Epithelial cell of proximal tubule (primary cell): ENCODE measurements at places on chromosomes 5 and 9. TPM values are rescaled to one million over a fixed set of nuclear protein-coding genes. Genes with fewer than 3 reads are reported as not detected.

The SLC6A19 gene
- not detected in 2 replicates for total RNA-seq

GRCh38 chr9:89658401-89658800 is 53.6 kb downstream of the GADD45G start:
- DNase-seq = no peak

- peak; percentile 74 for DNase-seq
Measured at GRCh38 chr5:34959323-34959722, 30.0 kb downstream of the DNAJC21 start.

DNA sequence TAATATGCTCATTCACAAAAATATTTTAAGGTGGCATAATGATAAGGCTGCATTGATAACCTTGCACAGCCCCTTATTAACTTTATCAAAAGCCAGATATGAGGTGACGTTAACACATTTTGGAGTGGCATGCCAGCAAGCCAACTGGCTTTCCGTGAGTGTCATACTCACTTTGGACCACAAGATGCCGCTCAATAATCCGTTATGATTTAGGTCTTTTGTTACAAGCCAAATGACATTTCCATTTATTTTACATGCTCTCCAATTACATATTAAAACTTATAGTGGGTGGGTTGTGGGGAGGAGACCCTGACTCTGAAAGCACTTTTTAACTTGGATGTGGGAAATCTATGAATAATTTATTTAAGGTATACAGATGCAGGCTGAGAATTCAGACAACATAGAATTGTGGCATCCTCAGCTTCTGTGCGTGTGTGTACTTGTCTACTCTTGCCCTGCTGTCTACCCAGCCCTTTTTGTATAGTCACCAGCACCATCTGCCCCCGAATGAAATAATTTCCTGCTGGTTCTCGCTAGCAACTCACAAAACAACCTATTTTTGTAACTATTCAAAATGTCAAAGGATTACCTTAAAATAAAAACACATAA is 305.1 kb downstream of the PSAT1 start:
- DNase-seq = peak; percentile 7

The CFAP157 gene
- not detected in 2 replicates for total RNA-seq

DNA sequence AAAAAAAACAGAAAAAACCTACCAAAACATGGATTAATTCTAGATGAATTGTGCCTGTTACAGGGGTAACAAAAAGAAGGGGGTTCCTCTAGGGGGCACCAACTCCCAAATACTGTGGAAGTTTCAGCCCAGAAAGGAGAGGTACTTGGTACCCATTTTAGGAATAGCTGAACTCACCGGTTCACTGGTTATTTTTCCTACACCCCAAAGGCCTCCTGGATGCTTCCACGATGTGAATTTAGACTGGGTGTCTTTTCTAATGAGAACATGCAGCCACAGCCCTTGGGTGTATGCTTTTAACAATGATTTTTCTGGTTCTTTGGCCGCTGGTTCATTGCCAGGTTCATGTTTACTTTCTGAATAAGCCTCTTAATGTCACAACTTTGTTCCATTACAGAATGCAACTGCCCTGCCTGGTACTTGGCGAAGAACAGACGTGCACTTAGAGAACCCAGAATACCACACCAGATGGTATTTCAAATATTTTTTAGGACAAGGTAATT is 46.7 kb downstream of the GARNL3 start:
- DNase-seq = no peak

DNA sequence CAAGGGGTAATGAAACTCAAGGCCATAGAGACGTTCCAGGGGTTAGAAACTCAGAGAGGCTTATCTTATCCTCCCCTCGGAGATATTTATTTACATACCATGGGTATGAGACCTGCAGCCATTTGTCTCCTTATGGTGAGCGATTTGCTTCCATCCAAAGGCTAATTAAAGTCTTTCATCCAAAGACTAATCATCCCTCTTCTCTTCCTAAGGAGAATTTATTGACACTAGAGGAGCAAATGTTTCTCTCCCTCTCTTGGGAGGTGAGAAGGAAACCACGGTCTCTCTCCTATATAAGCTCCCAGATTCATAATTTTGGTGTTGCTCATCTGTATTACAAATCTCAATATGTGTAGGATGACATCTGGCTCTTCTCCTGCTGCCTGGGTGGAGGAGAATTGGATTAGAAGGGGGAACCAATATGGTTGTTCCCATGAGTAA is 31.0 kb upstream of the RPS23 start:
- no peak for DNase-seq

The RNF180 gene
- total RNA-seq = 4.5 and 4.6 TPM in 2 replicates

- no peak for DNase-seq
Measured at GRCh38 chr5:402615-403359, 40.2 kb upstream of the EXOC3 start.

The SPATA31D4 gene
- not detected in 2 replicates for total RNA-seq

DNA sequence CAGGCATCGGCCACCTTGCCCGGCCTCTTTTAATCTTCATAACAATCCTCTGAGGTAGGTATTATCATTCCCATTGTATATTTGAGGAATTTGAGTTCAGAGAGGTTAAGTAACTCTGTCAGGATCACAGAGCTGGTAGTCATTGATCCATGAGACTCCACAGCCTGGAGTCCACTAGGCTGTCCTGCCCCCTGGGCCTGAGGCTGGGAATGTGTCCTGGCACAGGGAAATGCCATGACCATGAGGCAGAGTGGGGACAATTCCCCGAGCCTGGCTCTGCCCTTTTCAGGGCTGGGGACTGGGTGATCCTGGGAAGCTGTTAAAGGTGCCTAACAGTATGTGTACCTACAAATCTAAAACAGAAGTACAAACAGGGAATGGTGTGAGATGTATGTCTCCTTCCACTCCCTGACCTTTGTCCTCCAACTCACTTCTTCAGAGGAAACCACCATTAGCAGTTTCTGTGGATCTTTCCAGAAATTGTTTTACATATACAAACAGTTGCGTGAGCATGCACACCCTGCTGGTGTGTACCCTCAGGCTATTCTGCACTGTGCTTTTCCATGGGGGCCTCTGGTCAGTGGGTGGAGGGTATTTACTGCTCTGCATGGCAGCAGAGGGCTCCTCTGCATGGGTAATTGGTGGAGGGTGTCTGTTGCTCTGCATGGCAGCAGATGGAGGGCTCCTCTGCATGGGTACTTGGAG is 53.8 kb downstream of the NDST1 start:
- no peak for DNase-seq

DNA sequence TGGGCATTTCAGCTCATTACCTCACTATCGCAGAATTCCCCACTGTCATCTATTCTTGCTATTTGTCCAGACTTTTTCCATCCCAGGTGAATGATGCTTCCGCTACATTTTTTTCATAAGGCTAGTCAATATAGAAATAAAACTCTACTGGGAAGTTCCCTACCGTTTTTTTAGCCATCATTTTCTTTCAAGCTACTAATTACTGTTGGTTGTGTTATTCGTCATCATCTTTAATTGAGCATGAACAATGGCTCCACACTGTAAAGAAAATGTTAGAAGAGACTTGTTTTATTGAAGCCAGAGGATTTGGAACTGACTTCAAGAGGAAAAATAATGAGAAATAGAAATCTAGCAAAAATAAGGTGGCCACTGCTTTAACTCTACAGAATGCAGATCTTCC is 265.0 kb downstream of the ZNF608 start:
- DNase-seq = no peak

DNA sequence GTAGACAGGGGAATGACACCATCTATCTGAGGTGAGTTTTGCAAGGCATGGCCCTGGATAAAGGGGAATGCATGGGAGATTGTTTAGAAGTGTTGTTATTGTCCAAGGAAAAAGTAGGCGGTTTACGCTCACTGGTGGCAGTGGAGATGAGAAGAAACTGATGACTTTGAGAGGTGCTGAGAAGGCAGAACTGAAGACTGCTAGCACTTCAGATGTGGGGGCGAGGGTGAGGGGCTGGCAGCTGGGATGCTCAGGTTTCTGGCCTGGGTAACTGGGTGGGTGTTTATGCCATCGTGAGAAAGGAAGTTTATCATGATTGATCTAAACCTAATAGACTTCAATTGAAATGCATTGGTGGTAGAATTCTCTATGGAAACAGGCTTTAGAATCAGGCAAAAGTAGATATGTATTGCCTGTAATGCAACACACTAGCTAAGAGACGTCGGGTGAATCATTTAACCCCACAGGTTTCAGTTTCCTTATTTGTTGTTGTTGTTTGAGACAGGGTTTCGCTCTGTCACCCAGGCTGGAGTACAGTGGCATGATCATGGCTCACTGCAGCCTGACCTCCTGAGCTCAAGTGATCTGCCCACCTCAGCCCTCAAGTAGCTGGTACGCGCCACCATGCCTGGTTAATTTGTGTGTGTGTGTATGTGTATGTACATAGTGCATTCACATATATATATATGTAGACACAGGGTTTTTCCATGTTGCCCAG is 123.5 kb downstream of the SLC24A2 start:
- DNase-seq = no peak

DNA sequence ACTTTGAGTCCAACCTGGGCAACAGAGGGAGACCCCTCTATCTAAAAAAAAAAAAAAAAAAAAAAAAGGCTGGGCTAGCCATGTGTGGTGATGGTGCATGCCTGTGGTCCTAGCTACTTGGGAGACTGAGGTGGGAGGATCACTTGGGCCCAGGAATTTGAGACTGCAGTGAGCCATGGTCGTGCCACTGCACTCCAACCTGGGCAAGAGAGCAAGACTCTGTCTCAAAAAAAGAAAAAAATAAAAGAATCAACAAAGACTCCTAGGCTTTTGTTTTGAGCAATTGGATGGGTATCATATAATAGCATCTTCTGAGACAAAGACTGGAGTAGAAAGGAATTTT is 481.7 kb upstream of the PAPPA start:
- DNase-seq = no peak

GRCh38 chr9:116599342-116599884 is 87.7 kb upstream of the TRIM32 start:
- DNase-seq = no peak

- no peak for DNase-seq
Measured at GRCh38 chr5:7815892-7816534, 34.9 kb downstream of the CFAP90 start.

DNA sequence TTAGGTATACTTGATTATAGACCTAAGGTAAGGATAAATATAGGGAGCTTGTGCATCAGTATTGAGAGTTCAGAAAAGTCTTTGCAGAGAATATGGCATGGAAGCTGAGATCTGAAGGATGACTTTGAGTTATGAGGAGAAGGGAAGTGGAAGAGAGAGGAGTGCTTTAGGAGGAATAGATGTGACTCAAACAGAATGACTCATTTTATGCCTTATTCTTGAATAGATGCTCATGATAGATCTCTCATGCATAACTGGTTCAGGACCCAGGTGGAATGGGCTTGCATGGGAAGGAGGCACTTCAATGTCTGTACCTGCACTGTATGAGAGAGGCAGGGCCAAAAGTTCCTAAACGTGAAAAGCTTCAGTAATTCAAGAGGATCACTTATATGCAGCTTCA is 103.3 kb downstream of the CWC27 start:
- DNase-seq = no peak

- no peak for DNase-seq
Measured at GRCh38 chr5:56270058-56270457, 36.9 kb upstream of the ANKRD55 start.

The FCN2 gene
- total RNA-seq = not detected in 2 replicates

The HSPA9 gene
- total RNA-seq = 174 and 403 TPM in 2 replicates
